ENCODE measurements at places on chromosomes 12 and 14. TPM values are rescaled to one million over a fixed set of nuclear protein-coding genes. Genes with fewer than 3 reads are reported as not detected.
A peak's percentile ranks its signal among the peaks of the same experiment; 100 is the strongest.

DNA sequence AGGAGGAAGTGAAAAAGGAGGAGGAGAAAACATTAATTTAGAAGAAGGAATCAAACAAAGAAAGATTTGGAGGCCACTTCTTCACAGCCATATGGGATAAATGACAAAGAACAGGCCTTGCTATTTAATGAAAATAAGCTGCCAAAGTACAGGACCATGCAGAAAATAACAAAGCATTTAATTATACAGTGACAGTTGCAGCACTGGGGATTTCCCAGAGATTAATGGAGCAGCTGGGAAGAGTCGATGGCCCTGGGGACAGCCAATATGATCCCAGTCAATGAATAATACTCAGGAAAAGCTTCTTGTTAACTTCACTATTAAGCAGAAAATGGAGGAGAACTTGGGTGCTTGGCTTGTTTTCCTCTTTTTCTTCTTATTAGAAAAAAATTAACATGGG lies 34.6 kb downstream of the RERG start:
- H3K27ac ChIP-seq = no peak overlapping the region
- H3K4me1 ChIP-seq = no peaks in the 10 kb centered on the region
- DNase-seq = no peak
- H3K27me3 ChIP-seq = no peaks in the 10 kb centered on the region
- no peak overlapping the region for H3K4me3 ChIP-seq
- no peaks in the 10 kb centered on the region for H3K36me3 ChIP-seq

GRCh38 chr14:92978229-92979021 lies 55.5 kb downstream of the CHGA start:
- H3K4me3 ChIP-seq = no peak overlapping the region
- no peak for DNase-seq
- no peak overlapping the region for H3K27ac ChIP-seq
- H3K4me1 ChIP-seq = no peaks in the 10 kb centered on the region

- DNase-seq = no peak
- H3K4me1 ChIP-seq = no peaks in the 10 kb centered on the region
- H3K27ac ChIP-seq = no peak overlapping the region
- H3K4me3 ChIP-seq = no peak overlapping the region
- H3K27me3 ChIP-seq = no peaks in the 10 kb centered on the region
Measured at GRCh38 chr12:114420944-114421335, 15.0 kb upstream of the TBX5 start.

GRCh38 chr12:87384226-87384625 lies 645.0 kb downstream of the C12orf50 start:
- no peaks in the 10 kb centered on the region for H3K27me3 ChIP-seq
- H3K4me3 ChIP-seq = no peak overlapping the region
- no peaks in the 10 kb centered on the region for H3K36me3 ChIP-seq

GRCh38 chr12:126492181-126492580 lies 1426.9 kb downstream of the AACS start:
- H3K36me3 ChIP-seq = no peaks in the 10 kb centered on the region
- no peak for DNase-seq
- no peak overlapping the region for H3K27ac ChIP-seq
- no peaks in the 10 kb centered on the region for H3K4me1 ChIP-seq

DNA sequence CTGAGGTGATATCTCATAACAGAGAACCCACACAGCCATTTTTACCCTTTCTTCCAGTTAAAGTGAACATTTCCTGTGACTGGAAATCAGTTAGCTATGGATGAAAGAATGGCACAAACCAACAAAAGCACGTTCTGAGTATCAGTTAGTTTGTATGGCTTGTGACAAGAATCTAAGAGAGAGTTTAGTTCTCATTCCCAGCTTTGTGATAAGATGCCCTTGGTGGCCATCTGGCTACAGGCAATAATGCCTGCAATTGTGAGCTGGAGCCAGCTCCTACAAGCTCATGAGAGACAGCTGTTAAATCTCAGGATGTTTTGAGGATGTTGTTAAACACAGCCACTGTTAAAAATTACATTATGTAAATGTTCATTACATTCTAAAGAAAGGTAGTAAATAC lies 122.0 kb upstream of the FRMD6 start:
- H3K4me3 ChIP-seq = no peak overlapping the region
- no peaks in the 10 kb centered on the region for H3K27me3 ChIP-seq
- no peak overlapping the region for H3K27ac ChIP-seq
- no peaks in the 10 kb centered on the region for H3K36me3 ChIP-seq
- no peaks in the 10 kb centered on the region for H3K4me1 ChIP-seq

- no peak overlapping the region for H3K27ac ChIP-seq
- H3K36me3 ChIP-seq = peaks cover 9% of the 10 kb centered on the region
- no peaks in the 10 kb centered on the region for H3K27me3 ChIP-seq
- no peak overlapping the region for H3K4me3 ChIP-seq
- no peaks in the 10 kb centered on the region for H3K4me1 ChIP-seq
Measured at GRCh38 chr12:119748497-119748896, 80.6 kb downstream of the PRKAB1 start.

DNA sequence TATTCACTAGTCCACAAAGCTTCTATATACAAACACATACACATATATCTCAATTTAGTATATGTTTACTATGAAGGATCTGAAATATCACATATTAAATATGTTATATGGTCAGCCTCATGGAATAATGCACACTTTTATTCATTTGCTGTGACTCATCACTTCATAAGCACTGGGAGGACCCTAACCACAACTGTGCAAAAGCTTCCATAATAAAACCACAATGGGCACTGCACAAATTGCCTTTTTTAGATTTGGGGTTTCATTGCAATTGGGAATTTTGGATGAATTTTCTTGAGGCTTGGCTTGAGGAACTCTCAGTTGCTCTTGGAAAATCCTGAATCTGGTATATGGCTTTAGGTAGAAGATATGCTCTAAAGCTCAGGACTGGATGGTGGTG lies 399.4 kb downstream of the C12orf75 start:
- no peak for DNase-seq
- no peak overlapping the region for H3K4me3 ChIP-seq
- peaks cover 3% of the 10 kb centered on the region for H3K27me3 ChIP-seq
- H3K27ac ChIP-seq = no peak overlapping the region
- no peaks in the 10 kb centered on the region for H3K36me3 ChIP-seq
- no peaks in the 10 kb centered on the region for H3K4me1 ChIP-seq

GRCh38 chr12:13390381-13390861 lies 193.9 kb downstream of the EMP1 start:
- H3K36me3 ChIP-seq = no peaks in the 10 kb centered on the region
- no peaks in the 10 kb centered on the region for H3K27me3 ChIP-seq
- no peak overlapping the region for H3K4me3 ChIP-seq

- peak overlapping the region; percentile 74 for H3K4me3 ChIP-seq
- H3K4me1 ChIP-seq = peaks cover 77% of the 10 kb centered on the region
- DNase-seq = peak; percentile 73
- H3K36me3 ChIP-seq = no peaks in the 10 kb centered on the region
- H3K27me3 ChIP-seq = no peaks in the 10 kb centered on the region
Measured at GRCh38 chr12:64669270-64669842, 59.1 kb downstream of the RASSF3 start.

DNA sequence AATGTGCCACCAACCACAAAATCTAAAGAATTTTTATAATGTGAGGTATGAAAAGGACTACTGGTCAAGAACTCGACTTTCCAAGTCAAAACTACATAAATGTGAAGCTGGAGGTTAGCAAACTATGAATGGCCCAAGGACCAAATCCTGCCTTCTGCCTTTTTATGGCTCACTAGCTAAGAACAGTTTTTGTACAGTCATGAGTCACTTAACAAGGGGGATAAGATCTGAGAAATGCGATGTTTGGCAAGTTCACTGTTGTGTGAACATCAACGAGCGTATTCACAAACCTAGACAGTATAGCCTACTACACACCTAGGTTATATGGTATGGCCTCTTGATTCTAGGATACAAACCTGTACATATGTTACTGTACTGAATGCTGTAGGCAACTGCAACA lies 28.2 kb downstream of the FERMT2 start:
- H3K36me3 ChIP-seq = no peaks in the 10 kb centered on the region
- H3K27me3 ChIP-seq = no peaks in the 10 kb centered on the region

- no peaks in the 10 kb centered on the region for H3K4me1 ChIP-seq
- no peak for DNase-seq
- H3K27me3 ChIP-seq = no peaks in the 10 kb centered on the region
- no peak overlapping the region for H3K4me3 ChIP-seq
- no peak overlapping the region for H3K27ac ChIP-seq
- H3K36me3 ChIP-seq = no peaks in the 10 kb centered on the region
Measured at GRCh38 chr14:82192387-82192786, 658.7 kb upstream of the SEL1L start.

DNA sequence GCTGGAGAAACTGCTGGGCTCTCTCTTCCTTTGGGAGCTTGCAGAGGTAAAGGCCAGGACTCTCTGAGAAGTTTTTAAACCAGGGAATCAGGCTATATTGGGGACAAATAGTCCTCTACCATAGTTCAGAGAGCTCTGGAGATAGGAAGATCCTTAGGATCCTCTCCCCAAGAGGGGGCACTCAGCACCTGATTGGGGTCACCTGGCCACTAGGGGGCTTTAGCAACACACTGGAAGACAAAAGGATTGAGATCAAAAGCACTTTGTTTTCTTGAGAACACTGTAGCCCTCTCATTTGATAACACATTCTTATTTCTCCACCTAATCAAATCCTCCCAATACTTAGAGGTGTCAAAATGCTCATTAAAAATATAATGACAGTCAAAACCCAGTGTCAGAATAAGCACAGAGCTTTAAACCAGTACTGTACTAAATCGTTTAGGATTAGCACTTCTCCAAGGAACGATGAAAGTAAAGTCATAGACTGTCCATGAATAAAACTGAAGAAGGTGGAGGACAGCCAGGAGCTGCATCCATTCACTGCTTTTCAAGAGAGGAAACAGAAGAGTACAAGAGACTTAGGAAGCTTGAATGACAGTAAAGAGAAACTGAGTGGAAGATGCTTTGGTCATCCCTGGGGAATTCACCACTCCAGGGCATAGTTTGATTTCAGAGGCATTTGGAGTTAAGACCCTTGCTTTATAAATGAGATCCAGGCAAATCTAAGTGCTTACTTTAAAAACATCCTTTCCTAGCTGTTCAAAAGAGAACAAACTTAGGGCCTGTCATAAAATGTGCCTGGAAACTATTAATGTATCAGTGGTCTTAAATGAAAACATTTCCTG lies 26.5 kb downstream of the BMP4 start:
- no peak for DNase-seq
- no peaks in the 10 kb centered on the region for H3K27me3 ChIP-seq
- H3K4me1 ChIP-seq = no peaks in the 10 kb centered on the region
- no peaks in the 10 kb centered on the region for H3K36me3 ChIP-seq
- no peak overlapping the region for H3K27ac ChIP-seq
- H3K4me3 ChIP-seq = no peak overlapping the region

DNA sequence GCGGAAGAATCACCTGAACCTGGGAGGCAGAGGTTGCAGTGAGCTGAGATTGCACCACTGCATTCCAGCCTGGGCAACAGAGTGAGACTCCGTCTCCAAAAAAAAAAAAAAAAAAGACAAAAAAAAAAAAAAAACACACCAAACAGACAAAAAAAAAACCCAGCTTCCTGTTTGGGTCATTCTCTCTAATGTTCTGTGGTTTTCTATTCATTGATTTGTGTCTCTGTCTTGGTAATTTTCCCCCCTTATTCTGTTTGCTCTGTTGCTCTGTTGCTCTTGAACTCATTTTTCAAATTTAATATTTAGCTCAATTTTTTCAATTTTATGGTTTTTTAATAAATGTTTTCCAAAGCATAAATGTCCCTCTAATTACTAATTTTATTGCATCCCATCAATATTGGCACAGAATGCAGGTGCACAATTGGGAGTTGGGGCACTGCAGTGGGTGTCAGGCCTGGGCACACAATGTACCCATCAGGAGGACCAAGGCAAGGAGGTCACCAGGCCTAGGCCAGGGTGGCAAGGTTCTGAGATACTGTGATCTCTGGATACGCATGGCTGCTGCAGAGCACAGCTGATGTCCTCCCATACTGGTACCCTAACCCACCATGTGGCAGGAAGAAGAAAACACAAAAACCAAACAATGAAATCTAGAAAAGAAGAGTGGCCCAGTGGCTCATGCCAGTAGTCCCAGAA lies 8.0 kb upstream of the GNPTAB start:
- H3K27ac ChIP-seq = peak overlapping the region; percentile 54
- no peaks in the 10 kb centered on the region for H3K36me3 ChIP-seq
- H3K4me1 ChIP-seq = peaks cover 15% of the 10 kb centered on the region
- DNase-seq = no peak
- H3K27me3 ChIP-seq = no peaks in the 10 kb centered on the region

DNA sequence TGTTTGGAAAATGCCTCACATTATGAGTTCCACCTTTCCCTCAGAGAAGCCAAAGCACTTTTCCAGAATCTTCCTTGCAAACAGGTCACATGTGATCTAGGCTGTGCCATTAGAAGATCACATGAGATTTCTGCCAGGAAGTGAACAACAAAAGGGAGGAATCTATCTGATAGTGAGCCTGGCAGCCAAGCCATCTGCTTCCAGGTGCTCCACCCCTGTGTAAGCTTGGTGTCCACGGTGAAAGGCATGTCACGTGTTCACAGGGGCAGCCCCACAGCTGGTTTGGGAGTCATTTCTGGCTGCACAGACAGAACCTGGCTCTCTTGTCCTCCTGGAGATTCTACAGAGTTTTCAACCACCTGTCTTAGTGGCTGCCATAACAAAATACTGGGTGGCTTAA lies 3.5 kb upstream of the KSR2 start:
- H3K27me3 ChIP-seq = no peaks in the 10 kb centered on the region
- no peaks in the 10 kb centered on the region for H3K4me1 ChIP-seq
- no peak for DNase-seq
- no peak overlapping the region for H3K4me3 ChIP-seq
- H3K36me3 ChIP-seq = no peaks in the 10 kb centered on the region

- H3K27ac ChIP-seq = no peak overlapping the region
- no peaks in the 10 kb centered on the region for H3K4me1 ChIP-seq
- no peaks in the 10 kb centered on the region for H3K36me3 ChIP-seq
- peaks cover 17% of the 10 kb centered on the region for H3K27me3 ChIP-seq
- DNase-seq = no peak
Measured at GRCh38 chr14:60506462-60506984, 2.4 kb upstream of the SIX6 start.

DNA sequence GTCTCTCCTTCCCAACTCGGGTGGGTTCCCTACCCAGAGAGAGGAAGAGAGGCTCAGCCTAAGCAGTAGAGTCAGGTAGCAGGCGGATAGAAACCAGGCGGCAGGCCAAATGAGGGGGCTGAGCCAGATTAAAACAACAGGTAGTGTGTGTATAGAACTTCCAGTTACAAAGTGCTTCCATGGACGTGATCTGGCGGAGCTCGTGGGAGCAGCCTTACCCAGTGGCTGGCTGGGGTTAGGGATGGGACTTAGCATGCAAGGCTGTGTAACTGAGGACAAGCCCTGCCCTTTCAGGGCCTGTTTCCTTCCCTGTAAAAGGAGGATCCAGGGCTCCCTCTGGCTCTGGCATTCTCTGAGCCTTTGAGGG lies 8.3 kb downstream of the KRT80 start:
- H3K4me3 ChIP-seq = no peak overlapping the region
- H3K36me3 ChIP-seq = no peaks in the 10 kb centered on the region
- no peak for DNase-seq
- H3K27ac ChIP-seq = no peak overlapping the region
- H3K27me3 ChIP-seq = no peaks in the 10 kb centered on the region

- no peaks in the 10 kb centered on the region for H3K36me3 ChIP-seq
- no peaks in the 10 kb centered on the region for H3K27me3 ChIP-seq
- peaks cover 15% of the 10 kb centered on the region for H3K4me1 ChIP-seq
- no peak overlapping the region for H3K4me3 ChIP-seq
Measured at GRCh38 chr12:27555925-27556778, 32.1 kb downstream of the PPFIBP1 start.

Gene LALBA
- not detected for total RNA-seq

Gene DLGAP5
- 72.0 TPM for total RNA-seq

Gene HOXC5
- total RNA-seq = not detected

Gene KCNK13
- total RNA-seq = not detected
